T1000 (cell line): ENCODE measurements at places on chromosomes 4 and X.

DNA sequence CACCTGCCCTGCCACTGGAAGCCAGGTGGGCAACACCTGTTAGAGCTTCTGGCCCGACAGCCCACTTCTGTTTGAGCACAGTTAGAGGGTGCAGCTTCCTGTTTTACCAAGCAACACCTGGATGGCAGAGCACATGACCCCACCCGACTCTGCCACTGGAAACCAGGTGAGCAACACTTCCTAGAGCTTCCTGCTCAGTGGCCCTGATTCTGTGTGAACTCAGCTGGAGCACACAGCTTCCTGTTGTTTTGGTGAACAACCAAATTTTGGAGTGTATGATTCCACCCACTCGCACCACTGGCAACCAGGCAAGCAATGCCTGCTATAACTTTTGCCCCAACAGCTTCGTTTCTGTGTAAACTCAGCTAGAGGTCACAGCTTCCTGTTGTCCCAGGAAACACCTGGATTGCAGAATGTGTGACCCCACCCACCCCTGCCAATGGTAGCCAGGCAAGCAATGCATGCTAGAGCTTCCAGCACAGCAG lies 163.8 kb upstream of the KLF8 start:
- no peak for DNase-seq

DNA sequence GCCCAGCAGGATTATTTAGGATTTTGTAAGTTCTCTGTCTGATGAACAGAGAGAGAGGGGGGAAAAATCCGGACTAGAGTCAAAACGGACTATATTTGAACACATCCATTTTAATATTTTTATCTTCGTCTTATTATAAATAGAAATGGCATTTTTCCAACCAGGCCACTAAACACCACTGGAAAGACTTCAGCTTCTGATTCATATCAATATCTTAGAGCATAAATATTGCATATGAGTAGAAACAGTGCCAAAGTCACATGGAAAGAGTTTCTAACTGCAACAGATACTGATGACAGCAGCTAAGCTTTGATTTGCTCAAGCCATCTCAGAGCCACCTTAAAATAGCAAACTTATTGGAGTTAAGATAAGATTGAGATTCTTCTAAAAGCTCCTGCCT lies 456 bp downstream of the PPARGC1A start:
- no peak for DNase-seq

DNA sequence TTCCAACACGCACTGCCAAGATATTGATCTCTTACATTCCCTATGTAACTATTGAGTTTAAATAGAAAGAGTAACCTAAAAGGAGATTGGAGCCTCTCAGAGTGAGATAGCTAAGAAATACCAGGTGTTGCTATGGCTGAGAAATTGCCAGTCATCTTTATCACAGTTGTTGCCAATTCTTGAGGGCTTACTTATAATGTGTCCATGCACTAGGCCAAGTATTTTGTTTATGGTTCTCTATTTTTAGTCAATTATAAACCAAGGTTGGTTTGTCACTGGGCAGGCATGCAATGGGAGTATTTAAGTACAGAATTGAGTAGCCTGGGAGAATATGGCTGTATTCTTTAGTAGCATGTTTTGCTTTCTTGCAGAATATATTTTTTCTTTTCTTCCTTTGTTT lies 201.6 kb downstream of the TEX13A start:
- no peak for DNase-seq

- no peak for DNase-seq
These were observed 93.1 kb downstream of the SLC16A2 start for GRCh38 chrX:74514384-74514783.

- DNase-seq, result no peak
These were observed 144.8 kb downstream of the CEP135 start for GRCh38 chr4:56093576-56093975.

- DNase-seq, result no peak
These were observed 3.9 kb upstream of the HAUS3 start for GRCh38 chr4:2245787-2246275.

DNA sequence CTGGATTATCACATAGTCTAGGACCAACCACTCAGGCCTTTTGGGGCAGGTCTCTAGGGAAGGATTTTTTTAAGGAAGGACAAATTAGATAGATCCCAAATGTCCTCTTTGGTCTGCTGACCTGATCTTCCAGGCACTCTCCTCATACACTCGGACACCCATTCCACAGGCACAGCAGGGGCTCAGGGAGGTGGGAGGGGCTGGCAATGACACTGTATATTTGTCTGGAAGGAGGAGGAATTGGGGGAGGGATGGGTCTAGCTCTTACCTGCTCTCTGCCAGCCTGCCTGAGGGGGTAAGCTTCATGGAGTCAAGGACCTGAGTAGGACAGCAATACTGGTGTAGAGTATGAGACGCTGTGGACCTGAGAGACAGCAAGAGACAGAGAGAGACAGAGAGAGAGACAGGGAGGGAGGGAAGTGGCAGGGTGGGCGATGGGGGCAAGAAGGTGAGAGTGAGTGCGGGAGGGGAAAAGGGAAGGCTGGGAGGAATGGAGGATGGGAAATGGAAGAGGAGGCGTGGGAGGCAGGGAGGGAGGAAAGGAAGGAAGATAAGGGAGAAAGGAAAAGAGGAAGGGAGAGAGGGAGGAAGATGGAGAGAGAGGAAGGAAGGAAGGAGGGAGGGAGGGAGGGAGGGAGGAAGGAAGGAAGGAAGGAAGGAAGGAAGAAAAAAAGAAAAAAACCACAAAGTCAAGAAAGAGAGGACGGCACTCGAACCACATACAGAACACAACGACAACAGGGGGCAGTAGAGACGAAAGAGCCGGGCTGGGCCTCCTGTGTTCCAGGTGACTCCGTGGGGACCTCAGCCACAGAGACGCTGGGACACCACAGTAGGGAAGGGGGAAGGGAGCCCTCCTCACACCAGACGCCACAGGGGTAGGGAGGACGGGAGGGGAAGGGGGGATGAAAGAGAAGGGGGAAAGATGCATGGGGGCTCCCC lies 1.8 kb downstream of the IQSEC2 start:
- DNase-seq, result no peak

- DNase-seq, result no peak
These were observed 44.9 kb downstream of the USP46 start for GRCh38 chr4:52614241-52614640.

GRCh38 chr4:170089274-170089667 lies 485 bp downstream of the AADAT start:
- no peak for DNase-seq

- DNase-seq, result no peak
These were observed 5.3 kb downstream of the PLXNB3 start for GRCh38 chrX:153769158-153769864.

DNA sequence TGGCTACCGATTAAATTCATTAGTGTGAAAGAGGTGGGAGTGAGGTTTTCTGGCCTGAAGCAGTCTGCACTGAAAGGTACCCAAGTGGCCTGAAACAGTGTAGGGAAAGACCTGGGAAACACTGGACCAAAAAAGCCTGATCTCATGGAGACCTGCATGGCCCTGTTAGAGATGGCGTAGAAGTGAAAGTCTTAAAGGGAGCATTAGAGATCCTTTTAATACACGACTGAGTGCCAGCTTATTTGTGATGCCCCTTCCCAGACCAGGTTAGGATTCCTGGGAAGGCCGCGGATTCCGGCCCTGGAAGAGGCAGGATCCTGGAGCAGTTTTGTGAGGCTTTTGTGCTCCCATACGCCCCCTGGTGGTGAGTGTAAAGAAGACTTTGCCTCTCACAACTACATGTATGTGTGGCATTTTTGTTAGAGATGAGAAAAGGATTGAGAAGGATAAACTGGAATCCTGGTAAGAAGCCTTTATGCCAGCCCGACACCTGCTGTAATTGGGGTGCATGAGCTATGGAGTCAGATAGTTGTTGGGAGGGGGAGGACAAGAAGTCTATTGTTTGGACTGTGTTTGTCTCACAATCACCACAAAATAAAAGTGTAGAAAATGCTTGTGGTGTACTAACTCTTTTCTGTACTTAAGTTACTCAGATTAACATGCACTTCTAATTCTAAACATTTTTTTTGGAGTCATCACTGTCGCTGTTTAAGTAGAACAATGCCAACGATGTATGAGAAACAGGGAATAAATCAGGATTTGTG lies 54.0 kb downstream of the JADE1 start:
- peak; percentile 25 for DNase-seq

- no peak for DNase-seq
These were observed 124.9 kb downstream of the RELL1 start for GRCh38 chr4:37561196-37561802.

DNA sequence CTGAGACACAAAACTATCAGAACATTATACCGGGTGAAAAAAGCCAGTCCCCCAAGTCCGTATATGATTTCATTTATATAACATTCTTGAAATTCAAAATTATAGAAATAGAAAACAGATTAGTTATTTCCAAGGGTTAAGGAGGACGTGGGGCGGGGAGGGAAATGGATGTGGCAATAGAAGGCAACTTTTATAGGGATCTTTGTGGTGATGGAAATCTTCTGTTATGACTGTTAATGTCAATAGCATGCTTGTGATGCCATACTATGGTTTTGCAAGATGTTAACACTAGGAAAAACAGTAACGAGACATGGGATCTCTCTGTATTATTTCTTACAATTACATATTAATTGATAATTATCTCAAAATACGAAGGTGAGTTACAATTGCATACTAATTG lies 96.4 kb downstream of the LNX1 start:
- DNase-seq, result no peak

GRCh38 chr4:15600176-15600575 lies 55.0 kb downstream of the FBXL5 start:
- no peak for DNase-seq

DNA sequence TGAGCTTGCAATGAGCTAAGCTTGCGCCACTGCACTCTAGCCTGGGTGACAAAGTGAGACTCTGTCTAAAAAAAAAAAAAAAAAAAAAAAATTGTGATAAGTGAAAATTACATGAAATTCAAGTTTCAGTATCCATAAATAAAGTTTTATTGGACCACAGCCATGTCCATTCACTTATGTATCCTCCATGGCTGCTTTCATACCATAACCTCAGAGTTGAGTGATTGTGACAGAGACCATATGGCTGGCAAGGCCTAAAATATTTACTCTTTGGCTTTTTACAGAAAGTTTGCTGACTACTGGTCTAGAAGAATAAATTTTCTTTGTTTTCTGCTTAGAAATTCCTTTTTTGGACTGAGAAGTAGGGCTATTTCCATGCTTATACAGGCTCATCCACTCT lies 11.8 kb upstream of the SHISA3 start:
- DNase-seq, result no peak

- DNase-seq, result peak; percentile 33
These were observed 182.6 kb downstream of the GABRB1 start for GRCh38 chr4:47213971-47214370.

DNA sequence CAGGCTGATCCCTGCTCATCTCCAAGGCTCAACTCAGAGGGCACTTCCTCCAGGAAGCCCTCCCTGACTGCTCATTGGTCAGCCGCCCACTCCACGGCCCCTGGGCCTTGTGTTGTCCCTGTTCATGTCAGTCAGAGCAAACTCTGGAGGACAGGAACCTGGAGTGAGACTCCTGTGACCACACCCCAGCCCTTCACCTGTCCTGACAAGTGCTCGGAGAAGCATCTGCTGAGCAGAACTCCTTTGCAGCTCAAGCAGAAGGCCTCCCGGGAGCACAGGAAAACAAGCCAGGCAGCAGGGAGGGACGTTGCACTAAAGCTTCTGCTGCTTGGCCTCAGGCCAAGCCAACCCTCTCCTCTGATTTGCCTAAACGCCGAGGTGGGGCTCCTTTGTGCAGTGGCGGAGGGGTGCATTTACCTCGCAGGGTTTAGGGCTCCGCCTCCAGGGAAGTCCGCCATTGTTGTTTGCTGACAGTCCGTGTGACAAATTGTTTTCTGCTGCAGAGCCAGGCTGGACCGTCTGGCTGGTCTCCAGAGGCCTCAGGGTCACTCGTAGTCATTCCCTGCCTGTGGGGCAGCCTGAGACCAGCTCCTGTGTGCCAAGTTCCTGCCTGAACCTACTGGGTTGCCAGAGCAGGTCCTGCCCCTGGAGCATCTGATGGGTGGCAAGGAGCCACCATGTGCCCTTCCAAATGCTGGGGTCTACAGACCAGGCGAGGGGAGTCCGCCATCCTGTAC lies 61.8 kb downstream of the C4orf50 start:
- DNase-seq, result no peak

DNA sequence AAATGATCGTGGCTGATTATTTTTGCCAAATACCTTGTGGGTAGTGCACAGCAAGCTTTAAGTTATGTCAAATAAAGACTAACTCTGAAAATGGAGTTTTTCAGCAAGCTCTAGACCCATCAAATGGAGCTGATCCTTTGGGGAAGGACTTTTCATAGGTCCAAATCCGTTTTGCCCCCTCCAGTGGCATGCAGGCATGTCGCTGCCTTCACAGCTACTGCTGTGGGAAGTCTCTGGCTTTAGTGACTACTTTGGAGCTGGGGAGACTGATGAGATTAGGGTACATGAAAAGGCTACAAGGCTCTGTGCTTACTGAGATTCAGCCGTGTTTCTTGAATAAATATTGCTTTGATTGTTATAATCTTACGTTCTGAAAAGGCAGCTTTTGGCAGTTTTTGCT lies 106.6 kb upstream of the HS3ST1 start:
- DNase-seq, result no peak

GRCh38 chr4:42150653-42151567 lies 1.5 kb downstream of the BEND4 start:
- DNase-seq, result no peak

DNA sequence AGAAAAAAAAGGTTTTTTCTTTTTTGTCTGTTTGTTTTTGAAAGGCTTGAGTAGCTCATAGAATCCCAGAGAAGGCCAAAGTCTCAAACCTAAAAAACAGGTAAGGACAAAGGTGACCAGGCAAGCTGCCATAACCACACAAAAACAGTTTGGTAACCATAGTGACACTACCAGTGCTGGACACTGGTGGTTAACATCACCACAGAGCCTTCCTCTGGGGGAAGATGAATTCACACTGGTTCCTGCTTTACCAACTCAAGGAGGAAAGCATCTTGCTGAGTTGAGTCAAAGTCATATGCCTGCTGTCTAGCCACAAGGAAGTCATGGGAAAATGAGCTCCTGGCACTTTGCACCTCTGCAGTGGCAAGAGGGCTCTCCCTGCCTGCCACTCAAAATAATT lies 32.5 kb downstream of the IDS start:
- no peak for DNase-seq

- no peak for DNase-seq
These were observed 265.5 kb downstream of the PPP3CA start for GRCh38 chr4:101081695-101082369.

DNA sequence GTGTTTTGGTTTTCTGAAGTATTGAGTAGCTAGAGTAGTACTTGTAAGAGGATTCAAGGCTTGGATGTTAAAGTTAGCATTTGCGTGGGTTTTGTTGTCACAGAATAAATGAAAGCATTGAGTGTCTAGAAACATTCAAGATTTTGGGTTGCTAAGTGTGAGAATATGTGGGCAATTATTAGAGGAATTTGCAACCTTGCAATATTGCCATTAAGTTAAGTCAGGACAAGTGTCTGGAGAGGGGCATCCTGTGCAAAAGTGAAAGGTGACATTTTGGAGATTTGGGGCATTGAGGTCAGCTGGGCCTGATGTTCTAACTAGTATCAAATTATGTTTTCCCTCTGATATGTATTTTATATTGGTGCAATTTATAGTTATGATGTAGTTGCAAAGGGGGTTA lies 533.9 kb upstream of the GRID2 start:
- no peak for DNase-seq

- no peak for DNase-seq
These were observed 12.8 kb downstream of the SLC6A14 start for GRCh38 chrX:116449156-116449555.

GRCh38 chr4:3295837-3296624 lies 3.2 kb downstream of the RGS12 start:
- DNase-seq, result no peak
